ENCODE measurements at places on chromosomes 12 and 14. TPM values are rescaled to one million over a fixed set of nuclear protein-coding genes. Genes with fewer than 3 reads are reported as not detected.

Gene NPFF
- total RNA-seq: not detected

Gene TAS2R46
- total RNA-seq: 3.9 TPM

DNA sequence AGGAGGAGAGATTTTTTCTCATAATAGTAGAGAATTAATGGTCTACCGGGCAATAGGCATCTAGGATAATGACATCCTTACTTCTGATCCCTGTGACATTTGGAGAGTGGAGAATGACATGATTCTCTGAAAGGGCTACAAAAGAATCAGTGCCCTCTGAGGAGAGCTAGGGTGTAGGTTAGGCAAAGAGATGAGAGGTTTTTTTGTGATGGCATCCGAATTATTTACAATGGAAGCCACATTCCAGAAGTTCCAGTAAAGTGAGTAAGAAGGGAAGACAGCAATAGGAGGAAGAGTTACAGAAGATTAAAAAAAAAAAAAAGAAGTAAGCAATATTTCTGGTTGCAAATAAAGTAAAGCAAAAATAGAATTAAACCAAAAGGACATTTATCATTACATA is 478.0 kb downstream of the RMST start:
- DNase-seq: no peak
- H3K4me3 ChIP-seq: no peak overlapping the region
- H3K4me1 ChIP-seq: peaks cover 3% of the 10 kb centered on the region
- no peaks in the 10 kb centered on the region for H3K36me3 ChIP-seq

DNA sequence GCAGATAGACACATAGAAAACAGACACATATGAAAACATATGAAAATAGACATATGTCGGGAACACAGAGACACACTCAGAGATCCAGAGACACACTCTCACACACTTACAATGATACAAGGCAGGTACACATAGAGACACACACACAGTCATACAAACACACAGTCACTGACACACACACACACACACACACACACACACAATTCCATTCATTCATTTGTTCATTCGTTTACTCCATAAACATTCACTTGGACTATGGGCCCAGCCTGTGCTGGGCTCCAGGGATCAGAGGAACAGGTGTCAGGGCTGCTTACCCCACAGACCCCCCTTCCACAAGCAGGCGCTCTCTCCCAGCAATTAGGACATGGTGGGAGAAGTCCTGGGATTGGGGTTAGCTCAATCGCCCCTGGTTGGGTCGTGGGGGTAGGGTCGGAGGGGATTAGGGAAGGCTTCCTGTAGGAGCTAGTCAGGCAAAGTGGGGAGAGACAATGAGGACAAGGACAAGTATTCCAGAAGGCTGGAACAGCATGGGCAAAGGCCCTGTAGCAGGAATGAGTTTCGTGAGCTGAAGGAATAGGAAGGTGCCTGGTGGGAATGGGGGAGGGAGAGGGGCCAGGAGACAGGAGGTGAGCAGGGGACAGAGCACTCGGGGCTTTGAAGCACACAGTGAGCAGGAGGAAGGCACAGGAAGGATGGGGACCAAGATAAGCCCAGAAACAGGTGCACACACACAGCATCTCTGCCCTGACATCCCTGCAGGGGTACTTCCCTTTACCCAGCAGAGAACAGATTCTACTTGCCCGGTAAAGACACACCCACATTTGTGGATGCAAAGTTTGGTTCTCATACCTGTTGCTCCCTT is 6.5 kb downstream of the RASAL1 start:
- no peak for DNase-seq
- no peak overlapping the region for H3K4me3 ChIP-seq
- no peak overlapping the region for H3K27ac ChIP-seq
- no peaks in the 10 kb centered on the region for H3K4me1 ChIP-seq
- H3K27me3 ChIP-seq: peaks cover 8% of the 10 kb centered on the region

GRCh38 chr12:86373813-86374212 is 117.6 kb upstream of the MGAT4C start:
- H3K4me3 ChIP-seq: no peak overlapping the region
- H3K27me3 ChIP-seq: no peaks in the 10 kb centered on the region
- no peak overlapping the region for H3K27ac ChIP-seq
- DNase-seq: no peak
- H3K4me1 ChIP-seq: no peaks in the 10 kb centered on the region

DNA sequence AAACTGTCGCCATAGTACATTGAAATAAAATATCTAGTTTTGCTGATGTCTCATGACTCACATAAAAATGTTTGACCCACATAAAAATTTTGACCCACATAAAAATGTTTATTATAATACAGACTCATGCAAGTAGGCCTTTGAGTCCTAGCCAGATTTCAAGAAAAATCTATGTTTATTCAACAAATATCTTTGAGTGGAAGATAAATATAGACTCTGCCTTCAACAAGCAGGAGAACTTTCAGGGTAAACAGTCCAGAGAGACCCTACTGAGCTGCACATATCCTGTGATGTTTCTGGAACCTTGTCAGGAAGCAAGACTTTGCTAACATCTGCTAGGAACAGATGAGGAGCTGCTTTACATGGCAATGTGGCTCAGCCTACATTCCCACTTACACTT is 283.1 kb downstream of the MDGA2 start:
- no peaks in the 10 kb centered on the region for H3K27me3 ChIP-seq
- H3K4me3 ChIP-seq: no peak overlapping the region
- DNase-seq: no peak
- no peaks in the 10 kb centered on the region for H3K36me3 ChIP-seq

DNA sequence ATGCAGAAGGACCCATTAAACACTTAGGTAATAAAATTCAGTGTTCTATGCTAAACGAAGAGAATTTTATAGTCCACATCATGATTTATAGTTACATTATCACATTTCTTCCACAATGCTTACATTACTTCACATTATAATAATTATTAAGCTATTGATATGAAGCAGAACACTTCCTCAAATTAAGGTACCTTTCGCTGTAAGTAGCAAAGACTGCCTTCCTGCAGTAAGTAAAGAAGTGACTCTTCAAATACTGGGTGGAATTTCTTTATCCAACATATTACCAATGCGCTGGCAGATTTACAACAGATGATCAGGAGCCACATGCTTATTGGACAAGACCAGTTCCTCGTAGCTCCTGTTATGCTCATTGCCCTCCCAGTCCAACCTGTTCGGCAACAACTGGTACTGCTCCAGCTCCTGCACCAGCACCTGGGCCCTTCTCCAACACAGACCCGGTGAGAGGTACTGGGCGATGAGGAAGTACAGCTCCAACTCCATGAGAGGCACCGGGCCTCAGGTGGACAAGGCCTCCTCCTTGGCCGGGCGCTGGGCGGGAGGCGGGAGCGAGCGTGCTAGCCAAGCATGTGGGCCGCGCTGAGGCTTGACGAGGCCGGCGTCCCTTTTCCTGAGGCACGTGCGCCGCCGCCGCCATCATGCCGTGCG is 210.7 kb upstream of the ATP2B1 start:
- no peak overlapping the region for H3K4me3 ChIP-seq
- DNase-seq: no peak
- H3K27ac ChIP-seq: no peak overlapping the region
- peaks cover 3% of the 10 kb centered on the region for H3K4me1 ChIP-seq

DNA sequence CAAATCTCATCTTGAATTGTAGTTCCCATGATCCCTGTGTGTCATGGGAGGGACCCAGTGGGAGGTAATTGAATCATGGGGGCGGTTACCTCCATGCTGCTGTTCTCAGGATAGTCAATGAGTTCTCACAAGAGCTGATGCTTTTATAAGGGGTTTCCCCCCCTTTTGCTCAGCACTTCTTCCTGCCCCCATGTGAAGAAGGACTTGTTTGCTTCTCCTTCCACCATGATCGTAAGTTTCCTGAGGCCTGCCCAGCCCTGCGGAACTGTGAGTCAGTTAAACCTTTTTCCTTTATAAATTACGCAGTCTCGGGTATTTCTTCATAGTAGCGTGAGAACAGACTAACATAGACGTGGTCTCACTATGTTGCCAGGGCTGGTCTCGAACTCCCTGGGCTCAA is 56.1 kb upstream of the EIF5 start:
- DNase-seq: peak; percentile 32
- peaks cover 47% of the 10 kb centered on the region for H3K27me3 ChIP-seq
- no peak overlapping the region for H3K4me3 ChIP-seq

GRCh38 chr12:108616359-108616758 is 17.3 kb downstream of the SELPLG start:
- H3K27me3 ChIP-seq: no peaks in the 10 kb centered on the region
- H3K4me3 ChIP-seq: no peak overlapping the region
- DNase-seq: no peak
- H3K27ac ChIP-seq: no peak overlapping the region
- no peaks in the 10 kb centered on the region for H3K36me3 ChIP-seq

DNA sequence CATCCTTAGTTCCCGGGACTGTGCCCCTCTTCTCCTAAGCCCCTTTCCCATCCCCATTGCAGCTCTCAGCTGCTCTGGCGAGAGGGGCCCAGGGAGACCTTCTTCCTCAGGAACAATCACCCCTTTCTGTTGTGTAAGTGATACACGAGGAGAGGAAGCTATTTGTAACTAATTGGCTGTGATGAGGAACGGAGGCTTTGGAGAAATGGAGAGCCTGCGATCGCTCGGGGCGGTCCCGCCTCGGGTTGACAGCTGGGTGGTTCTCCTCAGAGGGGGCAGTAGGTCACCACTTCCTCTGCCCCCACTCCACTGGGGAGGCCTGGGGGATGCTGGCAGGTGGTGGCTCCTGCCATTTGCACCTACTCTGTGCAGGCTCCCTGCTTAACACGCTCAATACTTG is 6.6 kb upstream of the PGF start:
- H3K4me3 ChIP-seq: no peak overlapping the region
- no peaks in the 10 kb centered on the region for H3K27me3 ChIP-seq
- no peak overlapping the region for H3K27ac ChIP-seq
- no peaks in the 10 kb centered on the region for H3K4me1 ChIP-seq
- H3K36me3 ChIP-seq: no peaks in the 10 kb centered on the region

- no peaks in the 10 kb centered on the region for H3K4me1 ChIP-seq
- no peak overlapping the region for H3K4me3 ChIP-seq
- H3K27me3 ChIP-seq: no peaks in the 10 kb centered on the region
- no peak overlapping the region for H3K27ac ChIP-seq
Observed at GRCh38 chr12:70006619-70006973, 181.6 kb downstream of the MYRFL start.

- H3K36me3 ChIP-seq: peaks cover 11% of the 10 kb centered on the region
- H3K4me1 ChIP-seq: no peaks in the 10 kb centered on the region
- H3K27me3 ChIP-seq: no peaks in the 10 kb centered on the region
- H3K27ac ChIP-seq: no peak overlapping the region
- peak; percentile 45 for DNase-seq
Observed at GRCh38 chr14:100529561-100530031, 57.6 kb downstream of the BEGAIN start.

DNA sequence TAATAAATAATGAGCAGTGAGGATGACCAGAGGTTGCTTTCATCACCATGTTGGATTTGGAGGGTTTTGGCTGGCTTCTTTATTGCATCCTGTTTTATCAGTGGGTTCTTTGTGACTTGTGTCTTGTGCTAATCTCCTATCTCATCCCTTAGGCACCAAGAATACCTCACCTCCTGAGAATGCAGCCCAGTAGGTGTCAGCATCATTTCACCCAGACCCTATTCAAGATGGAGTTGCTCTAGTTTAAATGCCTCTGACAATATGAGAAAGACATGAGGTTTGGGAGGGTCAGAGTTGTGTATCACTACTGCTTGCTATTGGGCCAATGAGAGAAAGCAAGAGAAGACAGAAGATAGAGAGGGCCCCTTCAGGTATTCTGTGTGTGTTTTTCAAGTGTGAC is 592.2 kb downstream of the ETNK1 start:
- no peaks in the 10 kb centered on the region for H3K4me1 ChIP-seq
- H3K27ac ChIP-seq: no peak overlapping the region
- H3K4me3 ChIP-seq: peak overlapping the region; percentile 20
- no peak for DNase-seq
- H3K36me3 ChIP-seq: no peaks in the 10 kb centered on the region

- H3K36me3 ChIP-seq: no peaks in the 10 kb centered on the region
- no peak for DNase-seq
- H3K4me1 ChIP-seq: peaks cover 1% of the 10 kb centered on the region
- H3K4me3 ChIP-seq: no peak overlapping the region
Observed at GRCh38 chr12:128977441-128977840, 124.2 kb downstream of the GLT1D1 start.

Gene KCNMB4
- total RNA-seq: 11.5 TPM

DNA sequence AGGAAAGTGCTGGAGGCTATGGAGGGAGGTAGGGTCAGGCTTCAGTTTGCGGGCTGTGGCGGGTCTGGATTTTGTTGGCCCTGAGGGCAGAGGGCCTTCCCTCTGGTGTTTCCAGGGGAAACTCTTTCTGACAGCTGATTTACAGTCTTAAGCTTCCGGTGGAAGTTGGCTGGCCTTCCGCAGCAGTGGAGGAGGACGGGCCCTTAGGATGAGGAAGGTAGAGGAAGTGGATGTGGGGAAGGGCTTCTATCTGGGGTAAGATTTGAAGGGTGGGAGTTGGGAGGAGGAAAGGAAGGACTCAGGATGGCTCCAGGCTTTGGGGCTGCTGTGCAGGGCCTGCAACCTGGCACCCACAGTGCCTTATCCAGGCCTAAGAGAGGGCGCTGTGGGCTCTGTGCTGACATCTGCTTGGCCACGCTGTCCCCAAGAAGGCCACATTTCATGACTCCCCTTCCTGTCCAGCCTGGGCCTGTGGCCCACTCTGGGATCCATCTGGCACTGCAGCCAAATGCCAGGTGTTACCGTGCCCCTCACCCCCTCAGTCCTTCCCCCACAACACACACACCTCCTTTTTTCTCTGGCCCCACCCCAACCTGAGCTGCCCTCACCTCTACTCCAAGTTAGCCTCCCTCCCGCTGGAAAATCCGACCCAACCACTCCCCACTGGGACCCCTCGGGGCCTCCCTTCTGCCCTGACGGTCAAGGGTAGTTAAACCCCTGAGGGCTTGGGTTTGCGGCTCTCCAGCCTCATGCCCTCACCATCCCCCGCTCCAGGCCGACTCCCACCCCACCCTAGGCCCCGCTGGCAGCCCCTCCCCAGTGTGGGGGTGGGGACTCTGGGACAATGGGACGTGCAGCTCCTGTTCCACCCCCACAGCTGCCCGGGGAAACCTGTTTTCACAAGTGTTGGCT is 7.7 kb upstream of the PPP1R13B start:
- no peak overlapping the region for H3K4me3 ChIP-seq
- no peak overlapping the region for H3K27ac ChIP-seq
- peaks cover 8% of the 10 kb centered on the region for H3K4me1 ChIP-seq
- H3K36me3 ChIP-seq: no peaks in the 10 kb centered on the region
- DNase-seq: peak; percentile 89
- H3K27me3 ChIP-seq: no peaks in the 10 kb centered on the region

GRCh38 chr12:98466640-98467400 is 48.6 kb upstream of the TMPO start:
- no peaks in the 10 kb centered on the region for H3K4me1 ChIP-seq
- no peak for DNase-seq
- no peaks in the 10 kb centered on the region for H3K27me3 ChIP-seq
- no peak overlapping the region for H3K4me3 ChIP-seq

Gene DLGAP5
- 72.1 TPM for total RNA-seq

Data from endodermal cell (in vitro differentiated cells).